ENCODE measurements at places on chromosomes 5 and 9. TPM values are rescaled to one million over a fixed set of nuclear protein-coding genes. Genes with fewer than 3 reads are reported as not detected.

The PROB1 gene
- total RNA-seq: 1.3 TPM

The MCTP1 gene
- total RNA-seq: not detected

DNA sequence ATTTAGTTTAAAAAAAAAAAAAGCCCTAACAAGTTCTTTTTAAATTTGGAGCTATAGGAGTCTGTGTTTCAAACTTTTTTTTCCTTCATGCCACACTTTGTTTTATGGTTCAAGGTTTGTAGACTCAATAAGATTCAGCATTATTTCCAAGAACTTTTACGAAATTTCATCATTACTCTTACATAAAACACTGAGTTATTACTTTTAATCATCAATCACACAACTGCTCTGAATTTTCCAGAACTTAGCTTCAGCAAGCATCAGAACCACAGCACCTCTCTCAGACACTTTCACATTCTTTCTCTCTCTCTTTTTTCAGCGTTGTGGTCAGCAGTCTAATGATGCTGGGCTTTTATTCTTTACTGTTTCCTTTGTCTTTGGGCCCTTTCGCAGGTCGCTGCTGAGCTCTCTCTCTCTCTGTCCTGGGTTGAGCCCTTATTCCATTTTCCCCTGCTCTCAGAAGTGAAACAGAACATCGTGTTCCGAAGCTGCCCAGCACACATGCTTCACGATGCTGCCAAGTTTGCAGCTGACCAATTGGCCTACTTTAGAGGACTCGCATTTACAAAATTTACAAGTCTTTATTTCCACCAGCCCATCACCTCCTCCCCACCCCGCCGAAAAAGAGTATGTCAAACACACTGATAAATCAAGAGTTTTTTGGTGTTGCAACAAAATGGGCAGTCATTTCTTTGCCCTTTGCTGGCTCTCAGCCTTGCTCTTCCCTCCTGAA lies 44.6 kb upstream of the PIK3R1 start:
- H3K27me3 ChIP-seq: no peaks in the 10 kb centered on the region
- H3K4me3 ChIP-seq: no peak overlapping the region
- no peaks in the 10 kb centered on the region for H3K4me1 ChIP-seq
- no peak for DNase-seq
- no peaks in the 10 kb centered on the region for H3K36me3 ChIP-seq

GRCh38 chr9:33645706-33646105 lies 121.7 kb downstream of the ANKRD18B start:
- H3K4me1 ChIP-seq: no peaks in the 10 kb centered on the region
- H3K4me3 ChIP-seq: no peak overlapping the region
- H3K27me3 ChIP-seq: no peaks in the 10 kb centered on the region
